Upper lobe of left lung (tissue), 6 donors: ENCODE measurements at places on chromosomes 2 and 18.

GRCh38 chr2:24635181-24635580, 144.1 kb downstream of the NCOA1 start:
- no peak for DNase-seq

DNA sequence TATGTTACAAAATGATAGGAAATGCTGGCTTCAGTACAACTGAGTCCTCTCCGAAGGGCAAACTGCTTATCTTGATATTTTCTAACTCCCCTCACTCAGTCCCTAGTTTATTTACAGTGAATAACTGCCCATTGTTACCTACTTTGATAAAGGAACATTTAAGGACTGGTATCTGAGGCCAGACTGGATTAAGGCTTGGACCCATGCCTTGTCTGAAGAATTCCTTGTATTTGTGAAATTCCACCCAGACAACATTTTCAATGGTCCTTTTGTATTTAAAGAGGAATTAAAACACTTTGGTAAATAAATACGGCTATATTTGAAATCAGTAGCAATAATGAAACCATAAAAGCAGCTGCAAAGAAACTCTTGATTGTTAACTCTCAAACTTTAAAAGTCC, 58.3 kb downstream of the PELI1 start:
- DNase-seq: no peak

DNA sequence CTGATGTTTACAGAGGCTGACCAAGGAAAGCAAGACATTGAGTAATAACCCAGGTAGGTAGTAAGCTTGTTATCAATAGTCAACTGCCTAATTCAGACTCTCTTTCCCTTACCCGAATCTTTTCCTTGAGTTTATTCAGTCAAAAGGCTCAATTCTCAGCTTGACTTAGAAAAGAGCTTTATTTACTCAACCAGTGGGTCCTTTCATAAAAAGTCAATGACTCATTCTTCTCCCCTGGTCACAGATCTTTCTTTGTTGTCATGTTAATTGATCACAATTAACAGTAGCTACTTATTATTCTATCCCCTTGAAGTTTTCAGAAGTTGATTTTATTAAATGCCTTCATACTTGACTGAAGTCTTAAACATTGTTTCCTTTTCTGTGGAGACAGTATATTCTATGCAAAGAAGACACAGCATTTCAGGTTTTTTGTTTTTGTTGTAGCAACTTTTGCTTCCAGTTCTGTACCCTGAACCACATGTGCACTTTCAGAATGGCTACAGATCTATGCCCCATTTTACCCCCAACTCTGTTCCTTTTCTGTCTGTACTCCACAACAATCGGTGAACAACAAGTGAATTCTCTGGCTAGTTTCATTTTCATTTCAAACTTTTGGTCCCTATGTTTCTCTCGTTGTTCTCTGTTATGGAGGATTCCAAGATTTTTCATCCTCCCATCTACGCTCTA, 428.3 kb downstream of the NCKAP5 start:
- DNase-seq: no peak

GRCh38 chr2:226478109-226478809, 321.4 kb downstream of the IRS1 start:
- DNase-seq: no peak

- DNase-seq: no peak
Measured at GRCh38 chr18:71743634-71744033, 800.5 kb downstream of the CBLN2 start.

DNA sequence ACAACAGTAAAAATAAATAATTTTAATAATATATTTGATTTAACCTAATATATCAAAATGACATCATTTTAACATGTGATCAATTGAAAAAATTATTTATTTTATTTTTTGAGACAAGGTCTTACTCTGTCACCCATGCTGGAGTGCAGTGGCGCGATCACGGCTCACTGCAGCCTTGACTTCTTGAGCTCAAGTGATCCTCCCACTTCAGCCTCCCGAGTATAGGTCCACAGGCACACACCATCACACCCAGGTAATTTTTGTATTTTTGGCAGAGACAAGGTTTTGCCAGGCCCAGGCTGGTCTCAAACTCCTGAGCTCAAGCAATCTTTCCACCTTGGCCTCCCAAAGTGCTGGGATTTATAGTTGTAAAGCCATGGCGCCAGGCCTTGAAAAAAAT, 126.7 kb upstream of the COPS8 start:
- no peak for DNase-seq

GRCh38 chr18:8871489-8871888, 166.1 kb downstream of the MTCL1 start:
- DNase-seq: no peak

GRCh38 chr2:182904844-182905243, 38.4 kb upstream of the FRZB start:
- no peak for DNase-seq

GRCh38 chr2:204116159-204116792, 179.7 kb downstream of the ICOS start:
- DNase-seq: no peak

DNA sequence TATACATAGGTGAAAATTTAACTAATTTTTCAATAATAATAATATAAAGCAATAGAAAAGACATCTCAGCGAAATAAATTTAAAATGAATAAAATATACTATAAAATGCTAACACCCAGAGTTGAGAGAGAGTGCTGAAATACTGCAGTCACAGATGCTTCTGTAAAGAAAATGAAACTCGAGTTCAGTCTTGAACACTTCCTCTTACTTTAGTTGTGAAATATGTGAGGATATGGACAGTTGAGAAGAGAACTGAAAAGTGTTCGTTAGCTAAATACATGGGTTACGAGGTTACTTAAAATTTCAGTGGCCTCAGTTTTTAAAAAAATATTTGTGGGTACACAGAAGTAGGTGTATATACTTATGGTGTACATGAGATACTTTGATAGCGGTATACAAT, 106.8 kb downstream of the DNAH7 start:
- DNase-seq: no peak

- no peak for DNase-seq
Measured at GRCh38 chr2:29405707-29406106, 290.5 kb downstream of the CLIP4 start.

GRCh38 chr18:44450226-44450625, 230.5 kb upstream of the SETBP1 start:
- no peak for DNase-seq

DNA sequence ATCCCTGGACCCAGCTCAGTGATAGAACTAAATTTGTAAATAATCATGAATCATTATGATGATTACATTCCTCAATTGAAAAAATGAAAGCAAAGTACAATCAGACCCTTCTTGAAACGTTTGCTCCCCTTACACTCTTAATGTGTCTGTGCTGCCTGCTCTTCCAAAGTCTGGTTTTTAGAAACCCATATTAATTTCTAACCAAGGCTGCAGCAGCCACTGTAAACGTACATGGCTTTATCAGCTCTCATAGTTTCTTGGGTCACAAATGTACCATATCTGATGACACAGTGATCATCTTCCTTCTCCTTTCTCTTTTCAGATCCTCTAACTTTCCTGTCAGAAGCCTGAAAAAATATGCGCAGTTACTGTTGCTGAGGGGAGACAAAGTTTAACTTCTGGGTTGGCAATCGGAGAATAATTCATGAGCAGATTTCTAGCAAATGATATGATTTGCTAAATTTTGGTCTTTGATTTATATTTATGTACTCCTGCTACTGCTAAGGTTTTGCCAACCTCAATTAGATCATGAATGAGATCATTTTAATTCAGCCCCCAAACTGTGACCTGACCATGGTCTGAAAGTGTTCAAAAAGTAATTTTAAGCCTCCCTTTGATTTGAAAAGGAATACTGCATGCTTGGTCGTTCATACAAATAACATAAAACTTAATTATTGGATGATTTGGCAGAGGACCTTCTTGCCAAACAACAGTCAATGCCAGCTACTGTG, 12.3 kb downstream of the ZEB2 start:
- no peak for DNase-seq

DNA sequence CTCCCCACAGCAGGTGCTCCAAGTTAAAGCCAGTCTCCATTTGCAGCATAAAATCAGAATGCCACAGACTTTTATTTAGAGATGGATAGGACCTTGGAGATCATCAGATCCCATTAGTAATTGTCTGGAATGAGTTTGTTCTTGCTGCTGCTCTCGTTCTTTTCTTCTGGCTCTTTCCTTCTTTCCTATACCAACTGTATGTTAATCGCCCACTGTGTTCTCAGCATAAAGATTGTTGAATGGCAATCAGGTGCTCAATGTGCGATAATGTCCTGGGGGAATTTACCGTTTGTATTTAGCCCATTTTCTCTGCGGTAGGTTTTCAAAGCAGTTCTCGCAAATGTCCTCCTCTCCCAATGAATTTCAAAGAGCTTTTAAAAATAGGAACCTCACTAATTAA, 3.3 kb downstream of the GPR39 start:
- DNase-seq: no peak

GRCh38 chr2:2573658-2574293, 242.7 kb upstream of the MYT1L start:
- no peak for DNase-seq

DNA sequence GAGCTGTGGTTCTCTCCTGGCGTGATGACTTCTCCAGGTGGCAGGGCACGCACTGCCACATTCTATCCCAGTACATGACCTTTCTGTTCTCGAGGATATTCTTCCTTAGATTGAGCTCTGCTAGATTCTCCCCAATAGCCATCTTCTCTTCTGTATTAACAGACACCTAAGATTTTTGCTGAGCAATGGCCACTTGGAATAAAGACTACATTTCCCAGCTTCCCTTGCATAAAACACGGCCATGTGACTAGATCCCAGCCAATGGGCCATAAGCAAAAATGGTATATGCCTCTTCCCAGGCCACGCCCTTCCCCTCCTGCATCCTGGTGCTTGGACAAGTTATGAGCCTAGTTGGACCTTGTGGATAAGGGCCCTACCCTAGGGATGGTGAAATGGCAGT, 82.1 kb downstream of the EIF2AK3 start:
- DNase-seq: no peak

DNA sequence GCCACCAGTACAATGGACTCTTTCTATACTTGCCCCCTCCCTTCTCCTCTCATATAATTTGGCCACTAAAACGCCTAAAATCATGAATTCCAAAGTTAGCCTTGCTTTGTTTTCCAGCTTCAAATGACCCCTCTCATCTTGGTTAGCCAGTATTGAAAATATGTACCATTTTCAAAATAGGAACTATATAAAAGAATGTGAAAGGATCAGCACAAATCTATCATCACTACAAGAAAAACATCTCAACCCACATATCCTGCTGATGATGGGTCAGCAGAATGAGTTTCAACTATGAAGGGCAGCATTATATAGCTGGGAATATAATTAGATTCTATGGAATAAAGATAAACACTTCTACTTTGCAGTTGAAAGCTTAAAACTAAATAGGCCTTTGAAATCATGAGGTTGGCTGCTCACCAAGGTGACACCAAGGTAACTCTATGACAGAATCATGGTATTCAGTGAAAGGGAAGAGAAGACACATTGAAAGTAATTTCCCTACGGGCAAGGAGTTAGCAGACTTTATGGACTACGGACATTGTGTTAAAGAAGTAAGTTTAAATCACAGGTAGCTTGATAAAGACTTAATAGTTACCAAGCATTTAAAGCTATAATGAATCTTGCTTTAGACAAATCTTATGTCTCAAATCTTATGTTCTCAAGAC, 873.0 kb downstream of the CPS1 start:
- no peak for DNase-seq

- DNase-seq: no peak
Measured at GRCh38 chr2:239162976-239163687, 237.7 kb downstream of the HDAC4 start.

- no peak for DNase-seq
Measured at GRCh38 chr2:64126601-64127000, 17.6 kb downstream of the PELI1 start.

DNA sequence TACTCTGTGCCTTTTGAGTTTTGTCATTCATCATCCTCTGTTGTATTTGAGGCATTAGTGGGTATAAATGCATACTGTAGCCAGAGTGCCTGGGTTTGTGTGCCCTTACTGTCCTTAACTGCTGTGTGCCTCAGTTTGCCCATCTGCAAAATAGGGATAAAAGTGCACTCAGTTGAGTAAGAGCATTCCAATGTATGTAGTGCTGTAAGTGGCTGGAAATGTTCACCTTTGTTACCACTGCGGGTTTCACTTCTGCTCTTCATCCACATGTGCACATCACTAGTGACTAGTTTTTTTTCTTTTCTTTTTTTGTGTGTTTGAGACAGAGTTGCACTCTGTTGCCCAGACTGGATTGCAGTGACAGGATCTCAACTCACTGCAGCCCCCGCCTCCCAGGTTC, 39.9 kb downstream of the PLEKHB2 start:
- DNase-seq: no peak

- DNase-seq: no peak
Measured at GRCh38 chr18:432791-433190, 67.7 kb downstream of the COLEC12 start.

- no peak for DNase-seq
Measured at GRCh38 chr18:54765636-54766375, 62.5 kb upstream of the RAB27B start.

GRCh38 chr18:32891797-32892196, 119.0 kb upstream of the KLHL14 start:
- no peak for DNase-seq

- no peak for DNase-seq
Measured at GRCh38 chr2:165361514-165361913, 108.0 kb upstream of the CSRNP3 start.

GRCh38 chr18:22056950-22057349, 112.4 kb upstream of the GATA6 start:
- DNase-seq: no peak

DNA sequence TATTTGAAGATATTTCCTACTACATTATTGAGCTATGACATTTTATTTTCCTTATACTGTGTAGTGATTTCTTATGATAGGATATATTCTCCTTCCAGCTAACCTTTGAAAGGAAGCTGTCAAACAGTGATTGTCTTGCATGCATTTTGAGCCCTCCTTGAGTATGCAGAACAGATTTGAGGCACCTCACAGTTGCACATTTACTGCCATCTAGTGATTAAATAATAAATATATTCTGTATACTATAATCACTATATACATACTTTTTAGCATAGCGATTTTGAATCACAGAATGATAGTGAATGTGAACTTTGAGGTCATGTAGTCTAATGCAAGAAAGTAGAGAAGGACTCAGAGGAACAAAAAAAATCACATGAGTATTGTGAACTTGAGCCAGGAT, 268.4 kb upstream of the CDH19 start:
- no peak for DNase-seq

DNA sequence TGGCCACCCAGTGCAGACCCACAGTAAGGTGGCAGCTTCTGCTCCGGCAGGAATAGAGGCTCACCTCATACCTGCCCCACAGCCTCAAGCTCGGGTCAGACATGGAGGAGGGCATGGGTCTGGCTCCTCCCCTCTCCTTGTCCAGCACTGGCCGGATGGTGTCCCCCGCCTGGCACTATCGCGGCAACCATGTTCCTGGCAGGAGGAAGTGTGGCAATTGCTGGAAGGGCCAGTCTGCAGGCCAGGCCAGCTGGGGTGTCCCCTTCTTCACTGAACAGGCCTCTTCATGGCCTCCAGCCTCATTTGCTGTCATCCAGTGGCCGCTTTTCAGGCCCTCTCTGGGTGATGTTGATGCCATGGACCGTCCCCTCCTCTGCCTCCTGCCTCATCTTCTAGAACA, 41.4 kb upstream of the SMAD7 start:
- DNase-seq: no peak

GRCh38 chr18:35038881-35039491, 2.2 kb upstream of the MAPRE2 start:
- no peak for DNase-seq
